ENCODE measurements at places on chromosomes 1 and 21. TPM values are rescaled to one million over a fixed set of nuclear protein-coding genes. Genes with fewer than 3 reads are reported as not detected.

GRCh38 chr1:206419783-206420182 is 50.5 kb upstream of the IKBKE start:
- DNase-seq: no peak

- peak; percentile 37 for DNase-seq
Observed at GRCh38 chr1:229843627-229844238, 217.7 kb downstream of the URB2 start.

DNA sequence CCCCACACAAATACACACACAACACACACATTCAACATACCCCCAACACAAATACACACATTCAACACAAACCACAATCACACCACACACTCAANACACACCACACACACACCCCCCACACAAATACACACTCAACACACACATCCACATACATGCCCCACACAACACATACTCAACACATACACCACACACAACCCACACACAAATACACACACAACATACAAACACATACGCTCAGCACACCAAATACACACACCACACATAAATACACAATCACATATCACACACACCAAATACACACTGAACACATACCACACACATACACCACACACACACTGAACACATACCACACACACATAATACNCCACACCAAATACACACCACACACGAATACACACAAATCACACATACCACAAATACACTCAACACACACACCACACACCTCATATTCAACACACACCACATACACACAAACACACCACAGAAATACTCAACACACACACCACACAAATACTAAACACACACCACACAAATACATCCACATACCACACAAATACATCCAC is 48.9 kb downstream of the PRDM15 start:
- no peak for DNase-seq

DNA sequence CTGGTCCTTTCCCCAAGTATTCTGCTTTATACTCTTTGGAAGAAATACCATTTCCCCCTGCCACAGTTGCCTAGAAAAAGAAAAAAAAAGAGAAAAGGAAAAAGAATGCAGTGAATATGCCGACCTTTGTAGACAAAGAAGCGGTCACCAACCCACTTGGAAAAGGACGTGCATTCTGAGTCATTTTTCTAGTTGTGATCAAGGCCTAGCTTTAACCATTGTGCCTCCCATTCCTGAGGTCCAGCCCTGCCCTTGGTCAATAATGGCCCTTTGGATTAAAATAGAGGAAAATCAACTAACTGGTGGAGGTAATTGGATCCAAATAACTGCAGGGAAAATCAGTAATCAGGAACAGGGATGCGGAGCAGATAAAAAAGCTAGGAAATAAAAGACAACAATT is 24.8 kb downstream of the S1PR1 start:
- no peak for DNase-seq

DNA sequence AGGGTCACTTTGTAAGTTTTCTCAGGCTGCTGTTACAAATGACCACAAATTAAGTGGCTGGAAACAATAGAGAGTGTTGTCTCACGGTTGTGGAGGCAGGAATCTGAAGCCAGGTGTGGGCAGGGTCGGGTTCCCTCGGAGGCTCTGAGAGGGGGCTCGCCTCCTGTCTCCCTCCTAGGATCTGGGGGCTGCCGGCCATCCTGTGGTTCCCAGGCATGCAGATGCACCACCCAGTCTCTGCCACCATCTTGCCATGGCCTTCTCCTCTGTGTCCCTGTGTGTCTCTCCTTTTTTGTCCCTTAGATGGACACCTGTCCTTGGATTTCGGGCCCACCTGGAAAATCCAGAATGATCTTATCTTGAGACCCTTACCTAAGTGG is 4.8 kb downstream of the TP73 start:
- DNase-seq: no peak

DNA sequence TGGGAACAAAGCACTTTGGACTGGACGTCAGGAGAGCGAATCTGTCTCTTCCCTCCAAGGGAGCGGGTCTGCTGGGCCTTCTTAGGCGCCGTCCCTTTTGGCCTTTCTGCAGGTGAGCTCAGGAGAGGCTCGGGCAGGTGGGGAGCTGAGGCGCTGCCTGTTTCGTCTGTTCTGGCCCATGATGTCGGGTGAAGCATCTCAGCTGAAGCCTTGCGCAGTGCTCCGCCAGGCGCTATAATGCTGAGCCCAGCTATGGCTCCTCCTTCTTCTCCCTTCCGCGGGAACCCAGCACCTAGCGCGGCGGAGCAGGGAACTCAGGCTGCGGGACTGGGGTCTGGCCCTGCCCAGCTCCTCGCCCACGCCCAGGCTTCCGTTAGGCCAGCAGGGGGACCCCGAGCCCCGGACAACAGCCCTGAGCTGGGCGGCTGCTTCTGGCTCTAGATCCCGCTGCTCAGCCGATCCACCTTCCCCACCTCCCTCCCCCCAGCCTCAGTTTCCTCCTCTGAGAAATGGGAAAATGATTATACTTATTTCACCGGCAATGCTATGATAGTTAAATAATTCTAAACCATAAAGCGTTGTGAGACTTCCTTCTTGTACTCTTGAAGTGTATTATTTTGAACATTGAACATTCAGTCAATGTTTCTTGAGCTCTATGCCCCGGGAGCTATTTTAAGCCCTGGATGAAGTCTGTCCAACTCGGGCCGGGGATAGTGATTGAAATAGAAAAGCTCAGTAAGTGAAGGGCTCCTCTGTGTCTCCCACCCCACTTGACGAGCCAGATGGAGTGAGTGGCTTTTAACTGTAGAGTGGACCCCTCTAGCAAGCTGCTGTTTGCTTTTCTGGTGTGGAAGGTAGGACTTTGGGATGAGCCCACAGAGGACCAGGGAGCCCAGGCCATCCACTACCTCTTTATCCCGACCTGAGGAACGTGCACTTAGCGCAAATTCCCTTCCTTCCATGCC is 9.6 kb upstream of the ADORA1 start:
- DNase-seq: peak; percentile 66

DNA sequence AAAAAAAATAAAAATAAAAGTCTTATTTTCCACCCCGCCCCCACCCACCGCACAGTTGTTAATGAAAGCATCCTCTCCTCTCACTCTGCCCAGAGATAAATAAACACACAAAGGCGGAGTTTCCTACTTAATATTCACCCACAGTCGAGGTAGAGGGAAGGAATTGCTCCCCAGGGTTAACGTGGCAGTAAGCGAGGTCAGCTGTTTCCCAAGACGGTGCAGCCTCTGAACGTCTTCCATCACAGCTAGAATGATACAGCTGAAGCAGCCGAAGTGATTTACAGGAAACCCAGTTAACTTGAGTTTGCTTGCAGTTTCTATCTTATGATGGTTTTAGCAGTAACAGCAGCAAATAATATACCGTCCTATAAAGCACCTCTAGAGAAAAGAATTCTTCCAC is 283.9 kb downstream of the PBX1 start:
- DNase-seq: no peak

GRCh38 chr1:97901017-97901658 is 19.7 kb downstream of the DPYD start:
- DNase-seq: no peak

DNA sequence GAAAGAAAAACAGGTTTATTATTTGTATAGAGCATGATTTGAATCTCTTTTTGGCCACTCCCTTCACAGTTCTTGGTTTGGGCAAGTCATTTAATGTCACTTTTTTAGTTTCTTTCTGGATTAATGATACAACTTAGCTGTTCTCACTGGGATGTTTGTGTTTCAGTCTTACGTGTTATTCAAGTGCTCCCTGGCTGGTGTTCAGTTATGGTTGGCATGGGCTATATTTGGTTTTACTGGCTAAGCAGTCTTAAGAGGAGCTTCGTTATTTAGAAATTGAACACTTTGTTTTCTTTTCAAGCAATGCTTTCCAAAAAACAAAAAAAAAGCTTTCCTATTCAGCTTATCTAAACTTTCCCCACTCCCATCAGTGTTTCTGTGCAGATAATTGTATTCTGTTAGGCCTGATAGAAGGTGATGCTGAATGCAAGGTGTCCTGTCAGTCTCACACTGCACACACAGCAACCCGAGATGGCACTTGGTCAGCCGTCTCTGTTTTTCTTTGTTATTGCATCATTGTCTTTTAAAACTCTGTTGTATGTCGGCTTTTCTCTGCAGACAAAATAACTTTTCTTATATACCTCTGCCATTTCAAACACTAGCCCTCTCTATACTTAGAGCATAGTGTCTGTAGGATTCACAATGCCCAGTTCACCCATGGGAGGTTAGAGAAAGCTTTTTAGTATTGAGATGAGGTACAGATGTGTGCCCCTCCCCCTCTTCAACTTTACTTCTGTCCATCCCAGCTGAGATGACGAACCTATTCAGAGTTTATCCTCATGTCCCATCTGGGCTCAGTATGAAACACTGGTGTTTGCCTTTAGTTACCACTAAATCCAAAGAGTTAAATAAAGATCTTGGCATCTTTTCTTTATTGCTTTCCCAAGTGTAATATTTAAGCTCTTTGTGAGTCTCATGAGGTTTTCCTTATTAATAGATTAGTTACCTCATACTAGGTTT is 80.2 kb downstream of the VPS13D start:
- no peak for DNase-seq

DNA sequence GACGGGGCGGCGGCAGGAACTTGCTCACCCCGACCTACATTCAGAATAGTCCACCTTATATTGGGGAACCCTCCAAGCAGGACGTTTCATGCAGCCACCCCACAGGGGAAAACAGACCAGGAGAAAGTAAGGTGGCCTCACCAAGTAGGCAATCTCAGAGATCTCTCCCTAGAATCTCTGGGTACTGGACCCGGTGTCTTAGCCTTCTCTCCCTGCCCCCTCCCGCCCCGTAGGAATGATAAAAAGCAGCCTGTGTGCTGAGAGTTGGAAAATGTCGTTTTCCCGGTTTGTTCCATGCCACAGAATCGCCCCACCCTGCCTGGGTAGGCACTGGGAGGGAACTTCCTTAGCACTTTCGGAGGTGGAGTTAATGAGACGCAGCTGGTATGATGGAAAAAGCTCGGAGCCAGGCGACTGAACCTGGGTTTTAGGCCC is 789 bp upstream of the PTPN14 start:
- DNase-seq: peak; percentile 70

DNA sequence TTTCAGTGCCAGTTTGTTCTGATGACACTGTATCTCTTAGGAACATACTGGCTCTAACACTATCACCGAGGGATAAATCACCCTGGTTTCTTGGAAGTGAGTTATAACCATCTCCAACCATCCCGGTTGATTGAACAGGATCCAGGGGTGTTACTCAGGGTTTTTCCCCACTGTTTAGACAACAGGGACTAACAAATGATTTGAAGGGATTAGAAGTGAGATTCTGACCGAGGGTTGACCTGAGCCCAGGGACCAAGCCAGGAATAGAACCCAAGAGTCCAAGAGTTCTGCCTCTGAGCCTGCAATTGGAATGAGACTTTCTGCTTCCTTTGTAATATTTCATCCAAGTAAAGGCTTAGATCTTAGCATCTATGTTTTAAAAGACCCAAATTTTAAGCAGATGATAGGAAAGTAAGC is 154.0 kb downstream of the DHRS3 start:
- no peak for DNase-seq

GRCh38 chr1:205746757-205747412 is 3.1 kb downstream of the NUCKS1 start:
- DNase-seq: no peak

DNA sequence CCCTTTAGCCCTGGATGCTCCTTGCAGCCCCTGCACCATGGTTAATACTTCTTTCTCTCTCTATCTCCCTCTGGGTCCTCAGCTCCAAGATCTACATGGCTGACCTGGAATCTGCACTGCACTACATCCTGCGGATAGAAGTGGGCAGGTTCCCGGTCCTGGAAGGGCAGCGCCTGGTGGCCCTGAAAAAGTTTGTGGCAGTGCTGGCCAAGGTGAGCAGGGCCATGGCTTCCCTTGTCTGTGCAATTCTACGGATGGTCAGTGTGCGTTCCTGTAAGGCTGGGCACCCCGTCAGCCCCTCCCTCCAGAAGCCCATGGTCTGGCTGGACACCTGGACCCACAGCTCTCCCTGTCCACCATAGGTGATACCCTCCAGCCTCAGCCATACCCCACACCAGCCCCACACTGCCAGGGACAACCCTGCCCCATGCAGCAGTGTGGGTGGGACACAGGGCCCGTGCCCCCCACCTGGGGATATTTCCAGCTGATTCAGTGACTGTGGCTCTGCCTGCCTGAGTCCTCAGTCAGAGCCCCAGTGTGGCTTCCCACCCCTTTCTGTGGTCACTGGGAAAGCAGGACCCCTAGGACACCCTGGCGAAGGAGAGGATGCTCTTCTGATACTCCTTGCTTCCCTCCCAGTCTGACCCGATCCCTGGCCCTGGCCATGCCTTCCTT is 31.4 kb downstream of the QSOX1 start:
- no peak for DNase-seq

DNA sequence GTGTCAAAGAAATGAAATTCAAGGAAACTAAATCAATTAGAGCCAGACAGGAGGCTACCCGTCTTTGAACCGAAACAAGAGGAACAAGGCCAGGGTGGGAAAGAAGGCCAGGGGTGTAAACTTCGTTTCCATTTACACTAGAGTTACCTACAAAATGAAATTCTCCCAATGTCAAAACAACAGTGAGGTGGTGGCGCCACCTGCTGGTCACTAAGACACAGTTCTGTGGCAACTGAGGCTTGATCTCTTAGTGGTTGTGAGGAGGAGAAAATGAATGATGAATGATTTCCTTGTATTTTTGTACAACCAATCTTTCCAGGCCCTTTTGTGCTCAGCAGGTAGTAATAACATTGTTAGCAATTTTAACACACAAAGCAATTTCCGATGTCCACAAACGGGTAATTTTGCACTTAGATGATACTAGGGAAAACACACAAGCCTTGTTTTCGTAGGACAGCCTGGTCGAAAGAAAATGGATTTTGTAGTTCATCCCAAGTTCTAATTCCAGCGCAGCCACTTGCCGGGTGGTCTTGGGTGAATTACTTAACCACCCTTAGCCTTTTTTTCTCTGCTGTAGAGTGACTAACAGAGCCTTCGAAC is 54.8 kb upstream of the SOD1 start:
- peak; percentile 60 for DNase-seq

DNA sequence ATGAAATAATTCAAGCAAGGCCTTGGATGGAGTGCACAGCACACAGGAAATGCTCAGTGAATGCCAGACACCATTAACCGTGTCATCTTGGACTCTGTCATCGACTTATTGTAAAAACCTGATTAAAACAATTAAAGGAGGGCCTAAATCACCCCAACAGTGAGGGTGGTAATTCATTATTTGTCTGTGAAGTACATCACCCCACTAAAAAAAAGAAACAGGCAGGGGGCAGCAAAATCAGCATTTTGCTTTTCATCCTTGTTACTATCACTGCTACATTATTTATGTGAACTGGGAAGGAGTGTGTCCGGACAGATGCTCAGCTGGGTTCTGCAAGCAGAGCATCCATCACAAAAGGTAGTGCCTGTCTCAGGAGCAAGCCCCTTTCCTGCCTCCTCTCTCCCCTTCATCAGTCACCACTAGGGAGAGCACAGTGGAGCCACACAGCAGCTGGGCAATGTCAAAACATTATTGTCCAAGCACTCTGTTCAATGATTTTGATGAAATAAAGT is 98.5 kb downstream of the RERE start:
- no peak for DNase-seq

The RCAN1 gene
- 30.9 TPM for total RNA-seq

The RGS8 gene
- total RNA-seq: 0.03 TPM

The IL10 gene
- total RNA-seq: 1.4 TPM

The PTPN7 gene
- total RNA-seq: 9.3 TPM

The GUCA2B gene
- total RNA-seq: 7.9 TPM

The CSDE1 gene
- total RNA-seq: 523 TPM

Data from mucosa of gallbladder (tissue), 1 donor.